ENCODE measurements at places on chromosomes 7 and 10.

GRCh38 chr10:118108194-118109026, 61.7 kb upstream of the RAB11FIP2 start:
- no peak for DNase-seq

- DNase-seq: no peak
Measured at GRCh38 chr7:31957090-31957720, 113.0 kb downstream of the PDE1C start.

DNA sequence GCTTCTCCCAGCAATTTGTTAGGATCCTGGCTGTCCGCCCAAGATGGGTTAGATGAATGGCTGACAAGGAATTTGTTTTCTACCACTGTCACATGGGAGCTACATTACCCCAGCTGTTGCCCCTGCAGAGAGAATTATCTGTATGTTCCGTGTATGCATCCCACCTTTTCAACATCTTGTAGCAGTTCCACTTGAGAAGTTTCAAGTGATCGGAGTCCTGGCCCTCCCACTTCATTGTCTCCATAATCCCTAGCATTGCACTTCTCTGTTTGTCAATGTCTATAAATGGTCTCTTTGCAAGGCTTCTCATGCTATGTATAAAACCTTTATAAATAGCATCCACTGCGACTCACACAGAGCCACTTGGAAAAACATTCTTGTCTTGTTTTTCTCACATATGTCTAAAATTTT, 972.5 kb downstream of the CNTNAP2 start:
- DNase-seq: no peak

DNA sequence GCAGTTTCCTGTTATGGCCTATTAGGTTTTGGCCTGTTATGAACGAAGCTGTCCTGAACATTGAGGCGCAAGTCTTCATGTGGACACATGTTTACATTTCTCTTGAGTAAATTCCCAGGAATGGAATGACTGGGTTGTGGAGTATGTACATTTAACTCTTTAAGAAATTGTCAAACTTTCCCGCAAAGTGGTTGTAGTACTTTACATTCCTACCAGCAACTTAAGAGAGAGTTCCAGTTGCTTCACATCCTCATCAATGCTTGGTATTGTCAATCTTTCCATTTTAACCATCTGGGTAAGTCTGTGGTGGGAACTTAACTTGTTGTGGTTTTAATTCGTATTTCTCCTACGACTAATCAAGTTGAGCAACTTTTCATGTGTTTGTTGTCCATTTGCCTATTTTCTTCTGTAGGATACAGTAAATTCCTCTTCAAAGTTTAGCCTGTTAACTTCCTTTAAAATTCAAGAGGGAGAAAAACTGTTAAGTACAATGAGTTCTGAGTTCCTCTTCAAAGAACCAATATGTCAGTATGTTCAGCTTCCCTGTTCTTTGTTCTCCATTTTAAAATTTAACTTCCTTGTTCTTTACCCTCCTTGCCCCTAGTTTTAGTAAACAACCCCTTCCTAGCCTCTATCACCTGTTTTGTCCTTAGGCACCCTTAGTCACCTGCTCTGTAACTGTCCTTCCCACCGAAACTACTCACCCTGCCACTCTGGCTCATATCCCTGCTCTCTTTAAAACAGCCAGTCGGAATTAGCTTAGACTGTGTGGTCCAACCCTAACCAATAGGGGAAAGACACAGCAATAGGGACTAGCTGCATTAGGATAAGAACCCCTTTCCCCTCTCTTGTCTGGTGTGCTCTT, 74.0 kb downstream of the FAM241B start:
- DNase-seq: no peak

GRCh38 chr10:31146491-31147209, 115.0 kb upstream of the ZNF438 start:
- DNase-seq: no peak

GRCh38 chr7:134873253-134873652, 93.8 kb downstream of the CALD1 start:
- no peak for DNase-seq

GRCh38 chr10:25692761-25693160, 241.3 kb upstream of the MYO3A start:
- no peak for DNase-seq

- no peak for DNase-seq
Measured at GRCh38 chr10:12799714-12800113, 201.8 kb downstream of the CCDC3 start.

- no peak for DNase-seq
Measured at GRCh38 chr7:108094346-108094745, 35.8 kb downstream of the LAMB4 start.

- no peak for DNase-seq
Measured at GRCh38 chr10:128337860-128338378, 211.7 kb upstream of the MKI67 start.

DNA sequence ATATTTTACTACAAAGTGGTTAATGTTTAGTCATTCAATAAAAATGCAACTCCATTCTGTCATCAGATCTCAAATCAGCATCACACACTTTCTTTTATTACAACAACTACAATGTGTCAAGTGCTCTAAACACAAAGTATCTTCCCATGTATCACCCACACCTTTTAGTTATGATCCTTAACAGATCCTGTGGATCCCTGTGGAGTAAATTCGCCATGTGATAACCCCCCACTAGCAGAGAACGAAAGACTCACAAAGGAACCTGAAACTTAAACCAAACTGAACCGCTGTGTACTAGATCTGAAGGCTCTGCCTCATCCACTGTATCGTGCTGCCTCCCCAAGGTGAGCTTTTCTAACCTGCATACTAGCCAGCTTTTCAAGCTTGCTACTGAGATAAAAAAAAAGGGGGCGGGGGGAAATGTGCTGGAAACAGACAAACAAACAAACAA, 1.7 kb downstream of the DPY19L1 start:
- DNase-seq: no peak

- no peak for DNase-seq
Measured at GRCh38 chr7:47518827-47519226, 63.1 kb downstream of the TNS3 start.

DNA sequence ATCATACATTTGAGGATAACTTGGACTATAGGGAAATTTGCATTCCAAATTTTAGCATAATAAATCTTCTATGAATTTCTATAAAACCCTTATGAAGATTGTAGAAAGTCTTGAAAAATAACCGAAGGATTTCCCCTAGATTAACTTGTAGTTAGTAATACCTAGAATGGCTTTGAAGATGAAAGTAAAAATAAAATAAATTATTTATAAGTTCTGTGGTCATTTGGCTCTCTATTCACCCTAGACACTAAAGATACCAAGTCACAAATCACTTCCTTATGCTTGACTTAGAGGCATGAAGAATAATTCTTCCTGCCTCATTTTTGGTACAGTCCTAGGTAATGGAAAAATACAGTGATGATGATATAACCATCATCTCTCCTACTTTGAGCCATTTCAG, 79.3 kb downstream of the CSTF2T start:
- DNase-seq: no peak

DNA sequence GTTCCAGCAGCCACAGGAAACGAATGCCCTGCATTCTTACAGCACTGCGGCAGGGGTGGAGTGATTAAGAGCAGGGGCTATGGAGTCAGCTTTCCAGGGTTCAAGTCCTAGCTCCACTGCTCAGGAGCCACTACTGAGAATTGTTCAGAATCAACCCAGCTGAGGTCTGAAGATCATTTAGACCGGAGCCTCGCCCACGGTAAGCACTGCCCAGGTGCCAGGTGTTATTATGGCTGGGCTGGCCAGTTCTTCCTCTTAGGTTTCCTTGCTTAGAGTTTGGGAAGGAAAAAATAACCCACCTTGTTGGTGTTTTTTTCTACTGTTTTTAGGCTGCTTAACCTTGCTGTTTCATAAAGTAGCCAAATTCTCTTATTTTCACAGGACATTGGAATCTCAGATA, 4.8 kb upstream of the FIGNL1 start:
- DNase-seq: no peak

- DNase-seq: no peak
Measured at GRCh38 chr7:1533255-1533546, 2.7 kb downstream of the MAFK start.

- DNase-seq: no peak
Measured at GRCh38 chr7:72182036-72182435, 230.1 kb downstream of the CALN1 start.

- DNase-seq: no peak
Measured at GRCh38 chr10:29166713-29167112, 122.2 kb upstream of the LYZL1 start.

GRCh38 chr10:30671026-30671616, 41.6 kb upstream of the LYZL2 start:
- DNase-seq: no peak

GRCh38 chr7:47266131-47266706, 315.7 kb downstream of the TNS3 start:
- DNase-seq: no peak

GRCh38 chr10:90464329-90464728, 393.5 kb downstream of the HTR7 start:
- DNase-seq: no peak

DNA sequence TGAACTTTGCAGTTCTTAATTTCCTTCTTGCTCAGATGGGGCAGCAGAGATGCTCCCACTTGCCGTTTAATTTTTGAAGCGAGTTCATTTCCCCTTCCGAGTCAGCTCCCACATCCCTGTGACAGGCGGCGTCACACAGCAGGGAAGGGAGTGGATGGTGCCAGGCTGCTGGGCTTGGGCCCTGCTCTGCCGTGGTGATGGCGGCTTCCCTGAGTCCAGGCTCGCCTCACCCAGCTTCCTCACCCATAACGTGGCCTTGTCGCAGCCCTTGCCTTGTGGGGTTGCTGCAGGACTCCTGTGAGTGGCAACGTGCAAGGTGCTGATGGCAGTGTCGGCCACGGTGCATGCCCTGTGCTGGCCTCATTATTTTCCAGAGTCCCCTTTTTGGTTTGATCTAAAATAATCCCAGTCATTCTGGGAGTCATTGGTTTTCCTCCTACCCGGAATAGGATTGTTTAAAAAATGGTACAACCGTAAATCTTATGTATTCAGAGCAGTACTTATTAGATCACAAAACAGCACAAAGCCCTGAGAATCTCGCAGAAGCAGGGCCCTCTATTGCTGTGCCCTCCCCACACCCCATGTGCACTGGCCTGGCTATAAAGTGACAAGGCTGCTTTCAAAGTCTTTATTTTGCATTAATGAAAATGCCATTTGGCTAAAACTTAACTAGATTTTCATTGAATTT, 260.1 kb downstream of the WDR37 start:
- DNase-seq: no peak
